Vagina (tissue), 2 donors: ENCODE measurements at places on chromosomes 13 and 19.

DNA sequence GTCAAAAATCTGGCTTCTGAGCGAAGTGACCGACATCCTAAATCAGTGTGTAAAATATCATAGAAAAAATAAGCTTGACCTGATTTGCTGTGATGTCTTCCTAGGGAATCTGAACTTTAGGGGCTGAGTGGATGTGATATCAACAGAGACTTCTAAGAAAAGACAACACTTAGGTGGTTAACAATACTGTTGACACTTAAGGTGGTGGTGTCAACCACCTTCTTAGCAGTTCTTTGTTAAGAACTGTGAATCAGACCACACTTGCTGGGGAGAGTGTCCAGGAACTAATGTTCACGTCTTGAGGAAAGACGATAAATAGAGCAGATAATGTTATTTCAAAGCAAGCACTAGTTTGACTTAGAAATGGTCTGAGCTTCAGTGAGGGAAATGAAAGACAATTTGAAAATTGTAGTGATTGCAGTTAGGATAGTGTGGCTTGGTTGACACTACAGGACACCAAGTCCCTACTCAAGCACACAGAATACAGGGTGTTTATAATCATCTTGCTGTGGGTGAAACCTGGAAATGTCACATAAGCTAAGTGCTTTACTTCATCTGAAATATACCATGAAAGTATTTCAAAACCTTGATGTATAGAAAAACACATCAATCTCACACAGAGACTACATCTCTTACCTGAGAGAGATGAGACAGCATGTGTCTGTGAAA is 1936.5 kb downstream of the PCDH9 start:
- DNase-seq: no peak

- DNase-seq: no peak
These were observed 48.3 kb downstream of the LATS2 start for GRCh38 chr13:21012841-21013681.

- DNase-seq: no peak
These were observed 105.6 kb upstream of the PEG3 start for GRCh38 chr19:56946159-56946558.

GRCh38 chr19:36183245-36183628 is 31.0 kb upstream of the COX7A1 start:
- no peak for DNase-seq

- DNase-seq: no peak
These were observed 4.5 kb downstream of the CPB2 start for GRCh38 chr13:46100191-46100815.

GRCh38 chr19:53782698-53783097 is 41.4 kb downstream of the NLRP12 start:
- DNase-seq: no peak

DNA sequence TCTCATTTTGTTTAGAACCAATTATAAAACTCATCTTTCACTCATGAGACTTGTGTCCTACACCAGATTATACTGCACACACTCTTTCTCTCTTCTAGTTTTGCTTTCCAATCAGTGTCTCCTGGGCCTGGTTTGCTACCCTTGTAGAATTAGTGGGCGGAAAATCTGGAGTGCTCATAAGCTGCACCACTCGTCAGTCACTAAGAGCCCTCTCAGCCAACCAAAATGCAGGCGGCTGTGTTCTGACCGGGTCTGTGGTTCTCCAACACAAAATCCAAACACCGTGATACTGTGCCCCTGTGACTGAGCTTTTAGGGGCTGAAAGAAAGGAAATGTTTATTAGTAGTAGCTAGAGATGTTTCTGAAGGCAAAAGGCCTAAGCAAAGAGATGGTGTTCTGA is 83.7 kb upstream of the OBI1 start:
- DNase-seq: no peak

DNA sequence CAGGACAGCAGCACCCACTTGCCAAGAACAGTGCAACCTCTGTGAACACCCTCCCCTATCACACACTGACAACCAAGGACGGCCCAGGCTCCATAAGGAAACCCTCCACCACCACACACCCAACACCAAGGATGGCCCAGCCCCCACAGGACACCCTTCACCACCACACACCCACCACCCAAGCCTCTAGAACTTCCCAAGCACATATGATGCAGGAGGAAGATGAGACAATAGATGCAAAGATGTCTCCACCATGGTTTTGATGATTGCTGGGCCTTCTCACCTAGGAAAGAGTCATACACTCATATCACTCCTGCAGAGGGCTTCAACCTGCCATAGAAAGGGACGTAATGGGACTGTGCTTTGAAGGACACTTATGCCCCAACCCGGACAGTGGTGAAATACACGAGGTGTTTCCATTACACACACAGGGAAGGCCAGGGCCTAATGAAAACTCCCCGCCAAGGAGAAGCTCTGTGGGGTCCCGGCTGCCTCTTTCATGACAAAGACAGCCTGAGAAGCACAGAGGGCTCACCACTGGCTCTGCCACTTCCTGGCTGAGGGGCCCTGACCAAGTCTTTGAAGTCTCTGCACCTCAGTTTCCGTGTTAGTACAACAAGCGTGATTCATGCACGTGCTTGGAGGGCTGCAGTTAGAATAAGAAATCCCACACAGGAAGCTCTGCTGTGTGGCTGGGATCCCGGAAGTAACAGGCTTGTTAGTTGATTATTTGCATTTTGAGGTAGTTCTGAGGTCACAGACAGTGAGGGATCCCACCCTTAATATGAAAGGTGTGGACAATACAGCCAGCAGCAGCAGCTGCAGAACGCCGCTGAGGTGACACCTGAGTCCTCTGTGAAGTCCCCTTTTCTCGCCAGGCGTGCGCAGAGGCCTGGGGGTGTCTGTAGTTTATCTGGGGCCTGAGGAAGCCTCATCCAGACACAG is 61.9 kb upstream of the ATP12A start:
- no peak for DNase-seq

DNA sequence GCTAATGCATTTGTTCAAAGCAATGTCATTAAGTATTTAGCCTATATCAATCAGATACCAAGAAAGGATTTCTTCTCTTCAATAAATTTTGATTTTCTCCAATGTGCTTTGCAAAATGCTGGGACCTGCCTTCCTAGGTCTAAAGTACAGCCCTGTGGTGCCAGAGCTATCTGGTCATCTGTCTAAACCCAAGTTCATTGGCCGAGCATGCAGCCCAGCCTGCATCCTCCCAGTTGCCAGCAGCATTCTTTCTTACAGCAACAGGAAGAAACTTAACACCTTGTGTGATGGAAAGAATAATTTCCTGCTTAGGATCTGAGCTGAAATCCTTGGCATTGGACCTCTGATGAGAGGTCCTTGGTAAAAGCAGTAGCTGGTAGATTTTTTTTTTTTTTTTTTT is 310.0 kb downstream of the RBM26 start:
- no peak for DNase-seq

DNA sequence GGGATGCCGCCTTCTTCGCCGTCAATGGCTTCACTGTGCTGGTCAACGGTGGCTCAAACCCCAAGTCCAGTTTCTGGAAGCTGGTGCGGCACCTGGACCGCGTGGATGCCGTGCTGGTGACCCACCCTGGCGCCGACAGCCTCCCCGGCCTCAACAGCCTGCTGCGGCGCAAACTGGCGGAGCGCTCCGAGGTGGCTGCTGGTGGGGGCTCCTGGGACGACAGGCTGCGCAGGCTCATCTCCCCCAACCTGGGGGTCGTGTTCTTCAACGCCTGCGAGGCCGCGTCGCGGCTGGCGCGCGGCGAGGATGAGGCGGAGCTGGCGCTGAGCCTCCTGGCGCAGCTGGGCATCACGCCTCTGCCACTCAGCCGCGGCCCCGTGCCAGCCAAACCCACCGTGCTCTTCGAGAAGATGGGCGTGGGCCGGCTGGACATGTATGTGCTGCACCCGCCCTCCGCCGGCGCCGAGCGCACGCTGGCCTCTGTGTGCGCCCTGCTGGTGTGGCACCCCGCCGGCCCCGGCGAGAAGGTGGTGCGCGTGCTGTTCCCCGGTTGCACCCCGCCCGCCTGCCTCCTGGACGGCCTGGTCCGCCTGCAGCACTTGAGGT is 7.0 kb downstream of the MAP1S start:
- DNase-seq: no peak

GRCh38 chr19:2719920-2720776 is 1.0 kb downstream of the DIRAS1 start:
- DNase-seq: no peak

DNA sequence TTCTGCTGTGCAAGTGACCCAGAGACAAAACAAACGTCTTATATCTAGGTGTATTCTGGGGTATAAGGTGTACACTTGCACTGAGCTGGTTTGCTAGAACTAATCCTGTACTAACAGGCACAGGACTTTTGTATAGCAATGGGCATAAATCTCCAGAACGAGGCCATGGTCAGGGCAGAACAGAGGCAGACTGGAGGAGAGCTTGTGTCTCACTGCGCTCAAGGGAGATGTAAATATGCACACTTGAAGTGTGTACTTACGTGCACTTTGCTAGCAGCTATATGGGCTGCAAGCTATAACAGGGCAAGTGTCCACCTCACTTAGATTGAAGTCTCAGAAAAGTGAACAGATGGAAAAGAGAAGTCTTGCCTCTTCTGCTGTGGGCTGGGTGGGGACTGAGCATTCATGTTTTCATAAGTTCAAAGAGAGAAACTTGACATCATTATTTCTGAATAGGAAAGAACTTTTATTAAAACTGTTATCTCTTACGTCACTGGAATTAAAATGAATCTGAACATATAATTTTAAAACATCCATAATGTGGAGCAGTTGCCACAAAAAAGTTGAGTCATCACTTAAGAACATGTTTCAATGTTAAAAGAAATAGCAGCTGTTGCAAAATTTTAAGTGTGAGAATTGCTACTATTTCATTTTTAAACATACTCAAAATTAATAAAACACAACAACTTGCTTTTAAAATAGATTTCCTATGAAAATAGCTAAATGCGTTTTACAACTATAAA is 888.3 kb downstream of the PCDH9 start:
- no peak for DNase-seq

- no peak for DNase-seq
These were observed 1670.6 kb upstream of the PCDH20 start for GRCh38 chr13:63086286-63086685.

DNA sequence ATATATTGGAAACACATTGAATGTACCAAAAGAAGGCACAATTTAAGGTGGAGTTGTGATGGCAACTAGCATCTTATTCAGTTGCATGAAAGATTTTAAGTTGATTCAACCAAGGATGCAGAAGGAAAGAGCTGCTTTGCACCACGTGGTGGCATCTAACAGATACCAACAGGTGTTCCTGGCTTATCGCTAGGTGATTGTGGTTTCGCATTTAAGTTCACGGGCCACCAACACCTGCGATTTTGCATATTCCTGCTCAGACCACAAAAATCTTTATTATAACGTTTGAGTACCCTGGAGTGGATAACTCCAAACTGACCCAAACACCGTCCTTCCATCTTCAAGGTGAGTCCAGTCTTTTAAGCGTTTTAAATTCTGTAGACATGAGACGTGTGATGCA is 45.3 kb downstream of the RGCC start:
- DNase-seq: no peak

DNA sequence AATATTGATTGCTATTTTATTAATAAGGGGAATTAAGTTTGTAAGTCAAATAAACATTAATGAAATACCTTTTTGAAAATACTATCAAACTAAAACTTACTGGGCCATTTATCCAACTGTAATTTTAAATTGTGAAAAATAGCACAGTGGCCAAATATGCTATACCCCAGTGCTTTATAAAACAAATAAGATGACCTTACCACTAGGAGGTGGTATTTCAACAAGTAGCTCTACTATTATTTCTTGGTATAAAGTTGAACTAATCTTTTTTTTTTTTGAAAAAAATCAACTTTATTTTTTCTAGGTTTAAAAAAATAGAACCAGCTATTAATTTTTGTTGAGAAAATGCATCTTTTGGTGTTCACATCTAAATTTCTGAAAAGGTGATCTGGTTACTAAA is 14.7 kb downstream of the LACC1 start:
- no peak for DNase-seq

DNA sequence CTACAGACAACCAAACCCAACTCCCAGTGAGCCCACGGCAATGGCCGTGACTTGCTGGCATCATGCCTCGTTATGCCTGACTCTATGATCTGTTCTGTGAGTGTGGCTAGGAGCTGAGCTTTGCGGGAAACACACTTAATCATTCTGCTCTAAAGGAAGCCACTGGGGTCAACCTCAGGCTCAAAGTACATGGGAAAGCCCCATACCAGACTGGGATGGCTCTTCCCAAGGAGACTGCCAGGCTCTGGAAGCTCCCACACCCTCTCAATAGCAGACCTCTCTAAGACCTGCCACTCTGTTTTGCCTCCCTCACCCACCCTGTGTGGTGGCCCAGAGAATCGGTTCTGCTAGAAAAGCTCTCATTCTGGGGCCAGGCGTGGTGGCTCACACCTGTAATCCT is 2.2 kb downstream of the PEPD start:
- DNase-seq: no peak

DNA sequence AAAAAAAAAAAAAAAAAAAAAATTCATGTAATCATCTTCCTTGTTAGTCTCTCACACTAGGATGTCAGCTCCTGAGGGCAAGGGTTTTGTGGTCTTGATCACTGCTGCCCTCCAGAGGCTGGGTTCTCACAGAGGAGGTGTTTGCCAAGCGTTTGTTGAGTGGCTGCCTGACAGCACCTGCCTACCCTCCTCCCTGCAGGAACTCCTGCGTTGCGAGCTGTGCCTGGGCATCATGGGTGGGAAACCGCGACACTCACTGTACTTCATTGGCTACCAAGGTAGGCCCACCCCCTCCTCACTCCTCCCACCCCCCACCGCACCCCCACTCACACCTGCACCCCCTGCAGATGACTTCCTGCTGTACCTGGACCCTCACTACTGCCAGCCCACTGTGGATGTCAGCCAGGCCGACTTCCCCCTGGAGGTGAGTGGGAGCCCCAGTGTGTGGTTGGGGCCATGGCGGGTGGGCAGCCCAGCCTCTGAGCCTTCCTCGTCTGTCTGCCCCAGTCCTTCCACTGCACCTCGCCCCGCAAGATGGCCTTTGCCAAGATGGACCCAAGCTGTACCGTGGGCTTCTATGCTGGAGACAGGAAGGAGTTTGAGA is 8.1 kb downstream of the ATG4D start:
- DNase-seq: no peak

DNA sequence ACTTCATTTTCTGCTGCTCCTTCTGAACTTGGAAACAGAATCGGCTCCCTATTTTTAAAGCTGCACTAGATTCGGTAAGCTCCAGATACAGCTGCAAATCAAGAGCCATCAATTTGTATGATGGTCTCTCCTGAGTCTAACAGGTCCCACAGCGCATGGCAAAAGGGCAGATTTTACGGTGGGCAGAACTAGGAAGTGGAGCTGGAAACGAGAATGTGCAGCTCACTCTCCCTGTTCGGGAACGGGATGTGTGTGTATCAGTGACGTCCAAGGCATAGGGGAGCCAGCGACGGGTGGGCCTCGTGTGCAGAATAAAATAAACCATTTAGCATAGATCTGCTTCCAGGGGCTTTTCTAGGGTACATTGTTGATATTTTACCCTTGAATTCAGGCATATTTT is 74.2 kb downstream of the COL4A1 start:
- no peak for DNase-seq
